NCI-H187 (cell line): ENCODE measurements at places on chromosomes 4 and X.

DNA sequence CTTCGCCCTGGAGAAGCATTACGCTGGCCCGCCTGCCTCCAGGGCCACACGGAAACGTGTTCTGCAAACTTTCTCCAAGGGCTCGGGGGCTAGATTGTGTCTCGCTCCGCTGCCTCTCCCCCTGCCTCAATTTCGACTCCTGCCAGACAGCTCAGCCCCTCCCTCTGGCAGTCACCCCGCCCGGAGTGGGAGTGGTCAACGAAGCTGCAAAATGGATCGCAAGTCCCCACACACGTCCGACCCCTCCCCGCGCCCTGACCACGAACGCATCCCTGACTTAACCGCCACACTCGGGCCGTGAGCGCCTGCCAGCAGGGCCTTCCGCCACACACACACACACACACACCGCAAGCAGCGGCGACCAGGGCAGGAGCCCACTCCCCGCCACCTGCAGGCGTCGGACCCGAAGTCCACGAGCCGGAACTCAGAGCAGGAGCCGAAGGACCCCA, 47.0 kb upstream of the NKAP start:
- DNase-seq, result no peak

DNA sequence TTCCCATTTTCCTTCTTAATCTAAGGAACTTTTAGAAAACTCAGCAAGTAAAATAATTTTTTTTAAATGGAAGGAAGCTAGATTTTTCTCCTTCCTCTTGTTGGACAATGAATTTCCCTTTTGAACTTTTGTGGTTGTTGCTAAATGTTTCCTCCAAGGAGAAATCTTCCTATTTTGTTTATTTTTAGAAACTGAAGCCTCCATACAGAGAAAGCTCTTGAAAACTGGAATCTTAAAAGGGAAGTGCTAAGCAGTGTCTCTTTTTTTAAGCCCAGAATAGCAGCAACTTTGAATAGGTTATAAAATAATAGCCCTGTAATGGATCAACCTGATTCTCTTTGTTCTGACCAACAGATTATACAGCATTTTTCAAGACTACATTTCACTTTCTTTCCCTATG, 15.1 kb upstream of the DCLK2 start:
- DNase-seq, result no peak

- DNase-seq, result no peak
Measured at GRCh38 chr4:169621731-169622492, 1.5 kb downstream of the CLCN3 start.

DNA sequence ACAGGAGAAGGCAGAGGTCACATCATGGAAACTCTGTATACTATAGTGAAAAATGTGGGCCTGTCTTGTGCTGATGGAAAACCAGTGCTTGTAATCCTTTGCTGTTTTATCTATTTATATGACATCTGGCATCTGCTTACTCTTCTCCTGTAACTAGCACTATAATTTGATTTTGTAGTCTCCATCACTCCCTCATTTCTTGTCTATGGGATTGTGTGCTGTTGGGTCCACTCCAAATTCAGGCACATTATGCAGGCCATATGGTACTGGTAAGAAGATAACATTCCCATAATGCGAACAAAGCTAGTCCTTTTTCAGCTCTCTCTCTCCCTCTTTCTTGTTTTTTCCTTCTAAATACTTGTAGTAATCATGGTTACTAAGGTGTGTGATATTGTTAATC, 581.2 kb upstream of the IGFBP7 start:
- no peak for DNase-seq

DNA sequence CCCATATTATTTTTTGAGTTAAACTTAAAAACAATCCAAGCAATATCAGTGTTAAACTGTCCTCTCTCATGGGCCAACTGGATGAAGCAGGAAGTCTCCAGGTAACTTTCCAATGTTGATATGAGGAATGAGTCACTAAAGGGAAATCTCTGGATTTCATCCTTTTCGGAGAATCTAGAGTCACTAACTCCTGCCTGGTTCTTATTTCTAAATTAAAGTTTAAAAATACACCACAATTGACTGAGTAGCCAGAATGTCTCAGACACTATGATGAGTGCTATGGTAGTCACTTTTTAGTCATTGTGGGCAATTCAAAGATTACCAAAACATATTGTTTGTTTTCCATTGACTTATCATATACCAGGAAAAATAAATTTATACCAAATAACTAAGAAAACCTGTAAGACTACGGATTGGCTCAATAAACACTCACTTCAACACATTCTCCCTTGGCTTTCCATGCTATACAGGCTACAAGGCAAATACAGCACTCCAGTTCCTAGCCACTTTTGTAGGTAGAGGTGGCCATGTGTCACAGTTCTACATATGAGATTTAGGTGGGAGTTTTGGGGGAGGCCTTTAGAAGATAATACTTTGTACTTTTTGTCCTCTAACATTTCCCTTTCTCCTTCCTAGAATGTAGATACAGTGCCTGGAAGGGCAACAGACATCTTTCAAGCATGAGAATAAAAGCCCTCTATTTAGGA, 8.6 kb downstream of the SLC9B2 start:
- no peak for DNase-seq

DNA sequence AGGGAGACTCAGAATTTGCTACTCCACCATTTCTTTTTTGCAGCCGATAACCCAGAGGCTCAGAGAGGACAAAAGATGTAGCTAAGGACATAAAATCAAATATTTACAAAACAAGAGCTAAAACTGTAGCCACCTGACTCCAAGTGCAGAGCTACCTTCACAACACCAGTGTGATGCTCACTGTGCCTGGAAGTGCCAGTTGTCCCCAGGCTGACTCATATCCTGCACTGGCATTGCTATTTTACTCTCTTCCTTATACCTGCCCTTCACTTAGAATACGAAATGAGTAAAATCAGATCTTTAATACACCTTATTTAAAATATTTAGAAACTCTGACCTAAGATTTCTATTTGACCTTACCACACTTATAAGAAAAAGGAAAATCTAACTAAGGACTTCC, 39.5 kb downstream of the SLC7A11 start:
- no peak for DNase-seq

GRCh38 chrX:15242899-15243555, 26.9 kb downstream of the ASB9 start:
- DNase-seq, result no peak

GRCh38 chr4:21738821-21739220, 209.8 kb downstream of the KCNIP4 start:
- DNase-seq, result no peak

DNA sequence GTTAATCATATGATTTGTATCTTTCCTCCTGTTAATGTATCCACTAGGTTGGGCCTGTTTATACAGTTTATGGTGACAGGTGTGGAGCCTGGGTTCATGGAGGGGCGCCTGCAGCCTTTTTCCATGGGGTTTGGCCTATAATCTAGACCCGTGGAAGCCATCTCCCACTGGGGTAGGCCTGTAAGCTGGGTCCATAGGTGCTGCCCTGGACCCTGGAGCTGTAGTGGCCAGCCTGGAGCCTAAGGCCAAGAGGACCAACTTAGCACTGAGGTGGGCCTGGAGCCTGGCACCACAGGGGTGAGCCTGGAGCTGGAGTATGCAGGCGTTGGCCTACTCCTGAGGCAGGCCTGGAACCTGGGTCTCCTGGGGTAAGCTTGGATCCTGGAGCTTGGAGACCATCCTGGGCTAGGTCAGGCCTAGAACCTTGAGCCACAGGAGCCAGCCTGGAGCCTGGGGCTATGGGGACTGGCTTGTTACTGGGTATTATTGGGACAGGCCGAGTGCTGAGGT, 249.4 kb upstream of the HTR2C start:
- DNase-seq, result no peak

- no peak for DNase-seq
Measured at GRCh38 chrX:11755724-11756123, 2.3 kb upstream of the MSL3 start.
